ENCODE measurements at places on chromosomes 2 and 18.
A peak's percentile ranks its signal among the peaks of the same experiment; 100 is the strongest.

- DNase-seq, result no peak
Observed at GRCh38 chr2:22209545-22209944, 1085.8 kb downstream of the TDRD15 start.

- no peak for DNase-seq
Observed at GRCh38 chr2:62133320-62133823, 62.5 kb upstream of the B3GNT2 start.

GRCh38 chr18:35683021-35683420 is 101.5 kb downstream of the GALNT1 start:
- DNase-seq, result no peak

- DNase-seq, result no peak
Observed at GRCh38 chr2:65604246-65604645, 171.8 kb upstream of the SPRED2 start.

DNA sequence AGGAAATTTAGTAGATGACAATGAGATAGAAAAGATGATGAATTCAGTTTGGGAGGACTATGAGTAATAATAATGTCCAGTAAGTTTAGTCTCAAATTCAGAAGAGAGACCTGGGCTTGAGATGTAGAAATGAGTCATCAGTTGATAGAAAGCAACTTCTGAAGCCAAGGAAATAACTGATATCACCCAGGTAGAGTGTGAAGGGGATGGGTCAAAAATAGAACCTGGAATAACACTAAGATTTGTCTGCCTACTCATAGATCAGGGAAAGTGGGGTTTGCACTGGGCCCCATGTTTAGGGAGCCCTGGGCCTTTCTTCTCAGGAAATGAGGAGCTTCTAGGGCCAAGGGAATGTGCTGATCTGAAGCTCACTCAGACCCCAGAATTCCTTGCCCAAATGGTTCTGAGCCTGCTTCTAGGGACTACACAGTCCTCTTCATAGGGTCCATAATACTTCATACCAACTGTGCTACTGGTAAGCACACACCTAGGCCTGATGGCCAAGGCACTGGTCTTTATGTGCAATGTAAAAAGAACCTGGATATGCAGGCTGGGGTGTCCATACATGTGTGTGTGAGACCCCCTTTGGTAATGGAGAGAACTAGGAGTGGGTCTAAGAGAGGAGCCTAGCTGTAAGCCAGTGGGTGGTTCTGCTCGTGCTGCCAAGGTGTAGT is 141.2 kb downstream of the IKZF2 start:
- DNase-seq, result no peak

DNA sequence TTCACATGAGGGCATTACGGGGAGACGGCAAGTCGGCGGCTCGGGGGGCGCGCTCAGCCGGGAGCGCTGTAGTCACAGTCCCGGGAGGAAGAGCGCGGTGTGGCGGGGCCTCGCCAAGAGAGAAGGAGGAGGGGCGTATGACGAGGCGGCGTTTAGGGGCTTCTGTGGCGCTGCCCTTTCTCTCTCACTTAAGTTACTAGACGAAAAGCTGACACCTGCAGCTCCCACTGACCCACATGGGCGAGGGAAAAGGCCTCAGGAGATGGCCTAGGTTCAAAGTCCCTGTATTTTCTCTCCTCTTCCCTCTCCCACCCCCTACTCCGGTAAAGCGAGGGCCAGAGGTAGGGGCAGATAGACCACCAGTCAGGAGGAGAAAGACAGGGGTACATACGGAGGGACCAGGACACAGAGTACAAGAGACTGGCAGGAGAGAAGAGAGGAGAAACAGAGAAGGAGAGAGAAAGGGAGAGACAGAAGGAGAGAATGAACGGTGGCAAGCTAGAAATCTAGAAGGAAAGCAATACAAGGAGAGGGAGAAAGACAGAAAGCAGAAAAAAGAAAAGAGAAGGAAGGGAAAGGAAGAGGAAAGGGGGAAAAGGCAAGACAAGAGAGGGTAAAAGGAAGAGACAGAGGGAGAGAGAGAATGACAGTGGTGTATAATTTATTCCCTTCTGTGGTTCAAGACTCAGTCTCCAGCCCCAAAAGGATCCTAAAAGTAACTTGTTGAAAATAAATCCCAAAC is 3.8 kb downstream of the SIX2 start:
- DNase-seq, result no peak

DNA sequence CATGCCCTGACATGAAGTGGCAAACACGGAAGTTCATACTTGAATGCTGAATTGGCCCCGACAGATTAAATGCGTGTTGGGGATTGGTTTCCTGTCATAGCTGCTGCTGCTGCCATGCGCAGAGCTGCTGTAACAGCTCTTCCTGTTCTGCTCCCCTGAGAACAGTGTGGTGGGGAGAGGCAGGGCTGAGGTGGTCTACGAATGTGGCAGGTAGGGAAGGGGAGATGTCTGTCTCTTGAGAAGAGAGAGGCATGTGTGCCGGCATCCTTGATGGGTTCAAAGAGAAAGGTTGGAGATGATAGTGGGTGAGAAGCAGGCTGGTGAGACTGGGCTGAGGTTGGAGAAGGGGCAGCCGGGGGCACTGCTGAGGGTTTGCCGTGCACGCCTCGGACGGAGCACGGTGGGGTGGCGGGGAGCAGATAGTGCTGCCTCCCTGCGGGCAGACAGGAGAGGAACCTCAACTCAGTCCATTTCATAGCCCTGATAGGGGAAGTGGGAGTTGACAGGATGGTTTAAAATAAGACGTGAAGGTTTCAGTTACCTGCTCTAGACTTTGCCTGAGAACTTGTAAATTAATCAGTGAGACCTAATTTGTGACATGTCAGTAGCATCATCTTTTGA is 46.1 kb downstream of the TMEM185B start:
- DNase-seq, result peak; percentile 73

- DNase-seq, result no peak
Observed at GRCh38 chr2:9657083-9657482, 26.3 kb upstream of the YWHAQ start.

DNA sequence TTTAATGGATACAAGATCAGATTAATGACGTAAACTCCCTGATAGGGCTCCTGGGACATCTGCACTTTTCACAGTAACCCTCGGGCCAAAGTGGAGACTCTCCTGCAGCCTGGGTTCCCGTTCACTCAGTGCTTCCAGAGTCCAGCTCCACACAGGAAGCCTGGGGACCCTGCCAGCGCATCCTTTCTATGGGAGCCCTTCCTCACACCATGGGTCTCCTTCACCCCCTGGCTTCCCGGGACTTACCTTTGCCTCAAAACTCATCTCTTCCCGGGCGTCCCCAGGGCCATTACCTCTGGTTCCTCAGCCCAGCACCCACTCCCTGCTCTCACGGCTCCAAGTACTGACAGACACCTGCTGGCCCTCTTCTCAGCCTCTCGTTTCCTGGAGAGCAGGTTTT is 40.7 kb upstream of the KLF11 start:
- no peak for DNase-seq

DNA sequence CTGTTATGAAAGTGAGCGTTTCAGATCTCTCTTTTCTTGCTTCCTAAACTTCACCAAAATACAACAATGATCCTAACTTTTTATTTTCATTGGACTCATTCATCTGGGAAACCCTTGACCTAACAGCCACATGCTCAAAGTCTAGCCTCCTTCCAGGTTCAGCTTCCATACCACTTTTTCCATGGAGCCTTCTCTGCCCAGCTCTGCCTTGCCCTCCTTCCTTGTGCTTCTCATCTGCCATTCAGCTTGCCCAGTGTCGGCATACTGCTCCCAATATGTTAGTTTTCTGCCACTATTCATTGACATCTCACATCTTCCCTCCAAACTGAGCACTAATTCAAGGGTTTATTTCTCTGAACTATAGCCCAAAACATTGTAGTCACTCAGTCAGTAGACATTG is 214.7 kb downstream of the RAD51AP2 start:
- no peak for DNase-seq

DNA sequence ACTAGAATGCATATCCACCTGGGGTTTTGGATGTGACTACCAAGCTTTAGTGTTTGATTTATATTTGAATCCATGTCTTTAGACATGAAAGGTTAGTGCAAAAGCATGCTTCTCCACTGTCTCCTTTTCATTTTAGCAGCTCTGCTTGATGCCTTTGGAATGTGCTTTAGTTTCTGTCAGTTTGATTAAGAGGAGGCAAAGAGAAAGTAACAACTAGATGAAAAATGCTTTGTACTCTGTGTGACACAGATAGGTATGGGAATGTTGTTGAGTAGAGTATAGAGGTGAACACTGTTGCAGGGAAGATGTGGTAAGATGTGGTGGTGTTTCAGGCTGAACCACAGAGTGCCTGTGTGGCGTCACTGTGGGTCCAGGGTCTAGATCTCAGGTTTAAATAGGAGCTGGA is 19.8 kb downstream of the PIK3C3 start:
- DNase-seq, result no peak

DNA sequence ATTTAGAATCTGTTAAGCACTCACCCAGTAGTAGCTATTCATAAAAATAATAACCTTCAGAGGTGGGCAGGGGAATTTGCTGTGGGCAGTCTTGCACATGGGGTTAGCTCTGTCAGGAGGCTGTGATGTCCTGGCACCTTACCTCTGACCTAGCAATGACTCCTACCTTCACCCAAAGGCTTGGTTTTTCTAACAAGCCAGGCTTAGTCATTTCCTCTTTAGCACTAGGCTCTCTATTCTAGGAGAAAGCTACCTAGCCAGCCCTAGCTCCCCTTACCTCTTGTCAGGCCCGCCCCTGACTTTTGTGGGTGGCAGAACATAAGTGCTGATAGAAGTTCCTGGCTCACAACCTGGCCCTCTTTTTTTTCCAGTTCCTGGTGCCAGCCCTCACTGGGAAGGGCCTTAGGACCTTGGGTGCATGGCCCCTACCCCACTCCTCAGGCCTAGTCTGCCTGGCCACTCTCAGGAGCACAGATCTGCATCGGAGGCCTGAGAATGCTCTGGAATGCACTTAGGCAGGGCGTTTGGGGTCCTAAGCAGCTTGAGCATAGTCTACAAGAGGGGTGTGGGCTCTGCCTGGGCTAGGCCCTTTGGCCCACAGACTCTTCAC is 17.7 kb downstream of the CPLX4 start:
- no peak for DNase-seq

- DNase-seq, result no peak
Observed at GRCh38 chr18:48887294-48887904, 63.4 kb downstream of the SMAD7 start.

GRCh38 chr18:46096651-46097300 is 1.3 kb downstream of the ATP5F1A start:
- DNase-seq, result no peak

DNA sequence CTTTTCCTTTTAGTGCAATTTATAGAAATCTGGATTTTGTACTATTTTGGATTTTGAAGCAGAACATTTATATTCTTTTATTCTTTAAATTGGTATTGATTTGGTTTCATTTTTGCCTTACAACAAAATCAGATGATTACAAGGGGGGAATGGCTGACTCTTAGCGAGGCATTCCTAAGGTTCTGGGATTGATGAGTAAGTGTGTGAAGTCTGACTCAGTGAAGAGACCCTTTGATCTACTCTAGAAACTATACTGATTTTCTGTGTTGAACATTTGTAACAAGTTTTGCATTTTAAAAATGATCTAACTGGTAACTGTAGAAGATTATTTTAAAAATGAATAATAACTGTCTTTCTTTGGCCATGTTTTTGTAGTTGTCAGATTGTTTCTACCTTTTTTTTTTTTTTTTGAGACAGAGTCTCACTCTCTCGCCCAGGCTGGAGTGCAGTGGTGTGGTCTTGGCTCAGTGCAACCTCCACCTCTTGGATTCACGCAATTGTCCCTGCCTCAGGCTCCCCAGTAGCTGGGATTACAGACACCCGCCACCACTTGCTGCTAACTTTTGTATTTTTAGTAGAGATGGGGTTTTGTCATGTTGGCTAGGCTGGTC is 48.7 kb downstream of the TTC39C start:
- no peak for DNase-seq

DNA sequence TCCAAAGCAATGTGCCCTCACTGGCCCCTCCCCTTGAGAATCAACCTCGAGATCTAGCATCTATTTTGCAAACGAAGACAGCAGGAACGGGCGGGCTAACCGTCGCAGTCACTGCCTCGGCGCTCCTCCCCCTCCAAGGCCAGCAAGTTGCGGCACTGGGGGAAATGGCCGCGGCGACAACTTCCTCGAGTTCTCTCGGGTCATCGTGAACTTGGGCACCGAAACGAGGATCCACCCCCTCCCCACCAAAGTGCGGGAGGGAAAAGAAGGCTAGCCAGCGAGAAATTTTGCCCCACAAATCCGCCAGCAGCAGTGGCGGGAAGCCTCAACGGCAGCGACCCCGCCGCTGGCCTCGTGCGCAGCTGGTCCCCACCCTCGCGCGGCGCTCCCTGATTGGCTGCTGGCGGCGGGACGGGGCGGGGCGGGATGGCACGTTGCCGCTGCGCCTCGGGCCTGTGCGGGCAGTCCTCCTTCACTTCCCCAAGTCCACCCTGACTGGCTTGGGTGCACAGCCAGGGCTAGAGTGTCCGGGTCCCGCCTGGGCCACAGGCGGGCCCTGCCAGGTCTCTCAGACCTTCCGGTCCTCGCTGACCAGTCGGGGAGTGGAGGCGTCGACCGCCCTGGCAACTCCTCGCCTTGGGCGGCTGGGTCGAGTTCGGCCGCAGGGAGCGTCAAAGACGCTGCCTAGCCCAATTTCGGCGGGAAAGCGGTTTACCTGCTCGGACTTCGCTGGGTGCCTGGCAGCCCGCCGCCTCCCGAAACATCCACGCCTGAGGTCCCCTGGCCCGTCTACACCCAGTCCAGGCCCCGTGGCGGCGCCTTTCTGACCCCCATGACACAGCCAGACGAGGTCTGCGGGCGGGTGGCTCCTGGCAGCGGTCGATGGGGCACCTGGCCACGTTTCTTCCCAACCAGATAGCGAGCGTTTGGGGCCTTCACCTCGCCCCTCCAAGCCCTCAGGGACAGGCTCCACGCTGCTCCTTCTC is at the start of gene BOLL:
Gene BOLL, minus strand, starts transcription at position 364 of the 986 bp plus-strand sequence. CDS start 3,469 bp downstream, outside the sequence.
- no peak for DNase-seq

- no peak for DNase-seq
Observed at GRCh38 chr2:147913701-147914480, 69.1 kb downstream of the ACVR2A start.

DNA sequence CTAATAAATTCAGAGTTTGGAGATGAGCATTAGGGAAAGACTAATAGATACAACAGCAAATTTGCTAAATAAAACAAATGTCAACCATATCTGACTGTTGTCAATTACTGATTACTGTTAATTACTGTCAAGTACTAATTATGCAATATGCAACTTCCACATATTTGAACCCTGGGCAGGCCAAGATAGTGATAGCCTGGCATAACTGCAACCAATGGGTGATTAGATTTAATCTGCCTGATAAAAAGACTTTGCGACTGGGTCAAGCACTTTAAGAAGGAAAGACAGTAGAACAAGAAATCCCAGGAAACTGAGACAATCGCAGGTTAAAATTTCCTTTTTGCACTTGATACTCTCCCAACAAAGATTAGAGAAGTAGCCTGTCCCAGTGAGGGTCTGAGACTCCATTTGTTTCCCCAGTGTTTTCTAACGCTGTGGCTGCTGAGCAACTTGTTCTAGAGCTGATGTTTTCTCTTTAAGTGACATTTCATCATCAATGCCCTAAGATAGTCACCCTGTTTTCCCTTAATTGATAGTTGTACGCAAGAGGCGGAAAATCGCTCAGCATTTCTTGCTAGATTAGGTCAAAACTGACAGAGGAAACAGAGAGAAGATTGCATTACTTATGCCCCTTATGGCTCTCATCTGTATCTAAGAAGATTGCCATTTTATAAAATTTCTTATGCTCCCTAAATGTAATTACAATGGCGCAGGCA is 17.8 kb downstream of the ARHGAP15 start:
- no peak for DNase-seq

- DNase-seq, result no peak
Observed at GRCh38 chr2:207164006-207164831, 1.5 kb downstream of the KLF7 start.

Data from activated T-cell treated with anti-CD3 and anti-CD28 coated beads for 24 hours (primary cell).